ENCODE measurements at places on chromosomes 3 and 15. TPM values are rescaled to one million over a fixed set of nuclear protein-coding genes. Genes with fewer than 3 reads are reported as not detected.

Gene SKOR1
- 0.15 TPM for total RNA-seq

Gene SIDT1
- 14.9 TPM for total RNA-seq

Gene C3orf85
- total RNA-seq: not detected

Gene CD200R1
- 1.1 TPM for total RNA-seq

Gene TLR9
- 0.89 TPM for total RNA-seq

Gene SQOR
- total RNA-seq: 54.3 TPM

Gene CPNE4
- not detected for total RNA-seq

Gene FBXL2
- total RNA-seq: not detected

Gene MYO5A
- total RNA-seq: 13.7 TPM

Gene PTPN23
- total RNA-seq: 18.7 TPM

Gene TRIM42
- total RNA-seq: not detected

Gene ADGRG7
- total RNA-seq: not detected

Gene SUSD5
- not detected for total RNA-seq

Gene FSIP1
- 0.27 TPM for total RNA-seq

Gene GXYLT2
- total RNA-seq: not detected

Gene KNL1
- total RNA-seq: 32.7 TPM

DNA sequence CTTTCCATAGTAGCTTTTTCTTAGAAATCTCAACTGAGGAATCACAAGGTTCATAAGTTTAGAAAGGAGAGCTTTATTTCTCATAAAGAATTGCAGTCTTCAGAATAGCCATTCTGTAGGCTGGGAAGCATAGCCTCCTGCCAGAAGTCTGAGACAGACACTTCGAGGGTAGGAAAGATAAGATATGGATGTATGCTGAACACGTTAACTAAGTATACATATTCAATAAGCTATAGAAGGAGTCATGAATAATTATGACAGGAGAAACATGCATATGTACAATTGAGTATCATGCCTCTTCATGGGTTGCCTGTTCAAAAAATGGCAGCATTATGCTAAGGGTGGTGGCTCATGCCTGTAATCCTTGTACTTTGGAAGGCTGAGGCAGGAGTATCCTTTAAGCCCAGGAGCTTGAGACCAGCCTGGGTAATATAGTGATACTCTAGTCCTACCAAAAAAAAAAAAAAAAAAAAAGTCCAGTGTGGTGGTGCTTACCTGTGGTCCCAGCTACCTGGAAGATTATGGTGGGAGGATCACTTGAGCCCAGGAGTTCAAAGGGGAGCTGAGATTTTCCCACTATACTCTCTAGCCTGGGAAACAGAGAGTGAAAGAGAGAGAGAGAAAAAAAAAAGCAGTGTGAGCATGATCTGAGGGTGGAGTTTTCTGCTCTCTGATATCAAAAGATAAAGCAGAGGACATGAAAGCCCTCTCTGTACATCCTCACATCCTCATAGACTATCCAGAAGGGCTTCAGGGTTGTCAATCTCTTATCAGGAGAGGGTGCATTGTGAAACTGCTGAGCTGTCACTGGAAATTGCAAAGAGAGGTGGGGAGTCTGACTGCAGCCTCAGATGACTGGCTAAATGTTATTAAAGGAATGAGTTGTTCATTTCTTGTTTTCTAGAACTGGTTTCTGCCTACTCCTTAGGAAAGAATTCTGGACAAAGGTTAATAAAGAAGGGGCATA lies 23.6 kb upstream of the CADPS start:
- DNase-seq: no peak

DNA sequence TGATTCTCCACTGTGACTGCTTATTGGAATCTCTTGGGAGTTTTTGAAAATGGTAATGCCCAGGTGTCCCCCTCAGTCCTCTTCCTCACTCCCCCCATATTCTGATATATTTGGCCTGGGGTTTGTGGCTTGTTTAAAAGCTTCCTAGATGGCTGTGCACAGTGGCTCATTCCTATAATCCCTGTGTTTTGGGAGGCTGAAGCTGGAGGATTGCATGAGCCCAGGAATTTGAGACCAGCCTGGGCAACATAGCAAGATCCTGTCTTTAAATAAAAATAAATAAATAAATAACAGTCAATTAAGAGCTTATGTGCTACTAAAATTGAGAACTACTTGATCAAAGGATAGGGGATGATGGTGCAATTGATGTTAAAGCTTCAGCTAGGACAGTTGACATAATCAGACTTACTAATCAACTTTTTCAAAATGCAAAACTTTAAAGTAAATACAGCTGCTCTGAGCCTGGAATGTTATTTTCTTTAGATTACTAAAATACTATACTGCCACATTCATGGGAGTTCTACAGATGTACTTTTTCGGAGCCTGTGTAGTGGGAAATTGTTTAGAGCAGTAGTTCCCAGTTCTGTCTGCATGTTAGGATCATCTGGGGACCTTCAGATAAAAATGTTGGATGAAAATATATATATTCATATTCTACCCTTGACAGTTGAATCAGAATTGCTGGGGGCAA lies 33.4 kb downstream of the ARIH1 start:
- DNase-seq: no peak

GRCh38 chr3:171614318-171614921 lies 154.2 kb upstream of the TNIK start:
- peak; percentile 7 for DNase-seq

DNA sequence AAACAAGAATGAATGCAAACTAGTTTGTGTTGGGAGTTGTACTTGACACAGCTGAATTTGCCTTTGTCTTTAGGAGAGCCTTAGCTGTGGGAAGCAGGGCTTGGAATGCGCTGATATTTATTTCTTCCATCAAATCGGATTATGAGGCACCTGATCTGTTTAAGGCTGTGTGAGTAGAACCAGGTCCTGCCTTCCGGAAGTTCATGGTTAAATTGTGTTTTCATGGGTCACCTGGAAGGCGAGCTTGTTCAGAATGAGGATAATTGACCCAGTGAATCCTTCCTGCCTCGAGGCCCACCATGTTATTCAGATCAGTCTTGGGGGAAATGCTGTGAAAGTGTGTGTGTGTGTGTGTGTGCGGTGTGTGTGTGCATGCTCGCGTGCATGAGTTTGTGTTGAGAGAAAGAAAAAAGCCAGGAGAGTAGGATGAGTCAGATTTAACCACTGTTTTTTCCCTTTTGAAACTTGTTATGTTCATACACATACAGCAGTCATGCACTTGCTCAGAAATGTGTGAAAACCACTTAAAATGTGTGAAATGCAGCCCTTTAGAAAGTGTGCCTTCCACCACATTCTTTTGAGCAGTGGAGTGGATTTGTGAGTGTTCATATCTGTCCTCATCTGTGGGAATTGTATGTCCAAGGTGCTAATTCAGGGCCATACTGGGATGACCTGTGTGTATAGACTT lies 36.7 kb downstream of the SMAD3 start:
- DNase-seq: peak; percentile 80

DNA sequence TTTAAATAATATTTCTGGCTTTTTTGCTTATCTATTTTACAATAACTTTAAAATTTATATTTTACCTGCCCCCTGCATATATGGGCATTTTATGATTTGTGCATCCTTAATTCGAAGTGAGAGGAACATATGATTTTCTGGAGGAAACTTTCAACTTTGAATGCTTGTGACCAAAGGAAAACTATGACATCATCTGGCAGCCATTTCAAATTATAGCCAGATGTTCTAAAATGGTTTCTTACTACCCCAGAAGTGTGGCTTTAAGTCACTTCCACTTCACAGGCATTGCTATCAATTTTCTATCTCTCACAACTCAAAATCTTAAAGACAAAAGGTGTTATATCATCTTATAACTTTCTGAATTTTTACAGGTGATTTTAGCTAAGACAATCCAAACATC lies 508.8 kb downstream of the RBMS3 start:
- DNase-seq: no peak

- DNase-seq: no peak
Observed at GRCh38 chr3:21544076-21544462, 206.9 kb downstream of the ZNF385D start.

DNA sequence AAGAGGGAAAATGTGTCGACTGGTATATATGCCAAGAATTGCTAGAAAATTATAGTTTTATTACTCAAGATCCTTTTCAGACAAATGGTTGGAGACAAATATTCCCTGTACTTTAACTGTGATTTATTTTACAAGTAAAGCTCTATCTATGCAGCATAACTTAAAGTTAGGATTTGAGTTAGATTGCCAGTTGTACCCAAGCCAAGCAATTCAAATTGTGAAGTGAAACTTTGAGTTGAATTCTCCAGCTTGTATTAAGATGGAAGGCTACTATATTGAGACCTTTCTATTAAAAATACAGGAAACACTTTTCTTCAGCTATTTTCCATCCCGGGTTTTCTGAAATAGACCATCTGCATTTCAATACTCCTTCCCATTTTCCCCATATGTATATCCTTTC lies 333.1 kb upstream of the RBMS3 start:
- no peak for DNase-seq

GRCh38 chr15:63135804-63136203 lies 14.1 kb downstream of the LACTB start:
- DNase-seq: no peak

DNA sequence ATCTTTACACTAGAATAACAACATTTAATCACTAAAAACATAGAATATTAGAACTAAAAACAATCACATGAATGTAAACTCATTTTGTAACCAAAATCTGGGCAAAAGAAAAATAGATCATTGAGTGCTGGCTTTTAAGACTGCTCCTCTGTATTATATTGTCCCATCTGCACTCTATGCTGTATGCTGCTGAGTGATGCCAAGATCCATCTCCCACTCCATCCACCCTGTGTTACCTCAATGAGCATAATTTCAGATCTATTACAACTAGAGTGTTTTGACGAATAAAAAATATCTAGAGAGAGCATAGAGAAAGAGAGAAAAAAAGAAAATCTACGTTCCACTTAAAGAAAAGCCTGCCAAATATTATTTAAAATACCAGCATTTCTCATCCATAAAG lies 1060.4 kb downstream of the ZPLD1 start:
- DNase-seq: no peak

- peak; percentile 62 for DNase-seq
Observed at GRCh38 chr15:98650417-98651035, 2.2 kb downstream of the IGF1R start.

- no peak for DNase-seq
Observed at GRCh38 chr3:27625864-27626263, 96.3 kb downstream of the EOMES start.

DNA sequence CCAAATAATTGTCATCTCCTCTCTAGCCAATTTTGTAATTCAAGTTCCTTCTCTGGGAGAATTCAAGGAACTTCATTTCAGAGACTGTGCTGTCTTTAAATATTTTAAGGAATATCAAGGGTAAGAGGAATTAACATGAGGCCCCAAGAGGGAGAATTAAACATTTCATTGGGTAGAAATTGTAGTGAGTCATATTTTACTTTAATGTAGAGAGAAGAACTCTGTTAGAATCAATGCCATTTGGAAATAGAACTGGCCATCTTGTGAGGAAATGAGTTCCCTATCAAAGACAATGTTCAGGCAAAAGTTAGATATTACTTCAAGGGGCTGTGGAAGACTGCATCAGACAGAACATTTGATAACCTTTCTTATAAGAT lies 43.5 kb upstream of the TP63 start:
- DNase-seq: no peak

Data from activated naive CD4-positive, alpha-beta T cell treated with anti-CD3 and anti-CD28 coated beads for 36 hours (primary cell).